Kidney tubule cell (primary cell): ENCODE measurements at places on chromosomes 1 and 21.

DNA sequence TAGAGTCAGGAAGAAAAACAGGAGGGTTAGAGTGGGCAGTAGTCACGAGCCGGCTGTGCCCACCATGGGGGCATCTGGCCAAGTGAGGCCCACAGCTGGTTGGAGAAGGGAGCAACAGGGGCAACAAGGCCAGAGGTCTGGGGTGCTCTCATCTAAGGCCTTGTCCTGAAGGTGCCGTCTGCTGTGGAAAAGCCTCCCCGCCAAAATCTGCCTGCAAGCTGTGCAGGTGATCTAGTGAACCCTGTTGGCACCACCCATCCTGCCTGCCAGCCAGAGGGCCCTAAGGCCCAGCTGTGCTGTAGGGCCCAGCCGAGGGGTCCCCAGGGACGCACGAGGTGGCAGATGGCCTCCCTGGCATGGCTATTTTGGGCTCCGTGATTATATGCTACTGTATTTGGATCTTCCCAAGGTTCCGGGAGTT lies 51.3 kb downstream of the LGR6 start:
- no peak for DNase-seq

GRCh38 chr1:33045246-33045645 lies 8.6 kb upstream of the AK2 start:
- no peak for DNase-seq

DNA sequence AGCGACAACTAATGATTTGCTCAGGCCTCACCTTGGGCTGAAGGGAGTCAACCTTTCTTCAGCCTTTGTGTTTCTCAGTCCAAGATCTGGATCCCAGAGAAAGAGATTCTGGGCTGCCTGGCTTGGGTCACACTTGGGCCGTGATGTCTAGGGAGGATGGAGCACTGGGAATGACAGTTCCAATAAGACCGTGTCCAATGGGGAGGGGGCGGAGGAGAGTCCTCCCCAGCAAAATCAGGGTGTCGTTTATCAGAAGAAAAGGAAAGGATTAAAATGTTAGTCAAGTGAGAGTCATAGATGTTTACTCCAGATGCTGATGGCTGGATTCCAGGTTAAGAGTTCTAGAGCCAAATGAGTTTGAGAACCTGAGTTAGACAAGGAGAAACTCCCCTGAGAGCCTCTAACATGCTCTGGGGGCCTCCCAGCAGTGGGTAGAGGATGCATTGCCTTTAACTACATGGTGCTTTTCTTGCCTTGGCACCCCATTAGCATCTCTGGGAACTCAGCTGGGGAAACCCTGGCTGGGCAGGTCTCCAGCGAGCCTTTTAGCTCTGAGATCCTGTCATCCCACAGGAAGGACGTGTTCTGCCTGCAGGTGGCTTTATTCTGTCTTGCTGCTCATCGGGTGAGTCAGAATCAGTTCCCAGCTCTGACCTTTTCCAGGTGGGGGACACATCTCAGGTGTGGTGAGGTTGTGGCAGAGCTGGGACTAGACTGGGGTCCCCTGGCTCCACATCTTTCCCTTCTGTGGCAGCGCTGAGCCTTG lies 22.2 kb downstream of the NIPAL3 start:
- DNase-seq = no peak

- DNase-seq = no peak
Measured at GRCh38 chr1:34755961-34756360, 1.1 kb downstream of the GJB5 start.

DNA sequence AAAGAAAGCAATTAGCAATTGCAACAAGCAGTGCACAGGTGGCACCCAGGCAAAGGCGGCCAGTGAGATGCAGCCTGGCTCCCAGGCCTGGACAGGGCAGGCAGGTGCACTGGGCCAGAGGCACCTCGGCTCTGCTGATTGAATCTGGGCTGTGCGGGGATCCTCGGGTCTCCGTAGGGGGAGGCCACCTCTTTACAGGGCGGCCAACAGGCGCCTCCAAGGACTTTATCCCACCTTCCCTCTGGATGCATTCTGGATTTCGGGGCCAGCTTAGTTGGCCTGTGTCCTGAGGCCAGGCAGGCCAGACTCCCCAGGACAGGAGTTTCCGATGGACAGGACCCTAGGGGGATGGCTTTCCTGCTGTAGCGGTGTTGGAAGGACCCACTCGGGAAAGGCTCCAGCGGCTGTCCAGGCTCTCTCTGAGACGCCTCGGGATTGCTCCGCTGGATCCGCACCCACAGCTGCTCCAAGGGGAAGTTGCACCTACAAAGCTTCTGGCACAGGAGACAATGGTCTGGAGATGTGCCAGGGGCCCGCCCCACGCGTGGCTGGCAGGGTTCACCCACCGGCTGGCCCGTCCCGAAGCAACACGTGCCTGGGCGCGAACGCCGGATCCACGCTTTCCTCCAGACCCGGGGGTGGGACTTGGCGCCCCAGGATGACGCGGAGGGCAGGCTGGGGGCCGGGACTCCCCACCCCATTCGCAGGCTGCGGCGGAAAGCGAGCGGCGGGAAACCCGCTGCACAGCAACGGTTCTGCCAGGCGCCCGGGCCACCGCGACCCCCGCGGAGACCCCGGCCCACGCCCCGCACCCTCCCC lies 810 bp downstream of the SLC19A1 start:
- peak; percentile 67 for DNase-seq

DNA sequence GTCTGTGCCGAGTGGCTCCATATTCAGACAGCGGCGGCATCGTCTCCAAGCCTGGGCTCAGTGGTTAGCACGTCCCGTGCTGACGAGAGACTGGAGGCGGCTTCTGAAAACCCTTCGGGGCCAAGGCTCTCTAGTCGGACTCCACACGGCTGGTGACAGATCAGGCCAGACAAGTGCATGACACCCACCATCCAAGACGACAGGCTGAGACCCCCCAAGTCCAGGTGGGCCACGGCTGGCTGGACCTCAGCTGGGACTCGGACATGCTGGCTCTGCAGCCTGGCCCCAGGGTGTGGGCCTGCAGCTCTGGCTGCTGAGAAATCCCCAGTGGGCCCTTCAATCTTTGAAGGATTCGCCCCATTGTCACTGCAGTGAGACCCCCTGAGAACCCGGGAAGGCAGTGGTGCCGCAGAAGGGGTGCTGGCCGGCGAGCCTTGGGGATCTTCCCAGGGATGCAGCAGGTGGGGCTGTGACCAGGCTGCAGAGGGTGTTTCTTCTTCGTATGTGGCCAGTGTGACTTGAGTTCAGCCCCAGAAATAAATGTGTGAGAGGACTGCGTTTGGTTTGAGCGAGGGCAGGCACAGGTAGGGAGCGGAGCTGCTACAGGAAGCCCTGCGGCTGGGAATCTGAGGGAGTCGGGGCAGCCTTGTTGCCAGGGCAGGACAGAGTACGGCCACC lies 15.9 kb upstream of the SLC19A1 start:
- DNase-seq = no peak

DNA sequence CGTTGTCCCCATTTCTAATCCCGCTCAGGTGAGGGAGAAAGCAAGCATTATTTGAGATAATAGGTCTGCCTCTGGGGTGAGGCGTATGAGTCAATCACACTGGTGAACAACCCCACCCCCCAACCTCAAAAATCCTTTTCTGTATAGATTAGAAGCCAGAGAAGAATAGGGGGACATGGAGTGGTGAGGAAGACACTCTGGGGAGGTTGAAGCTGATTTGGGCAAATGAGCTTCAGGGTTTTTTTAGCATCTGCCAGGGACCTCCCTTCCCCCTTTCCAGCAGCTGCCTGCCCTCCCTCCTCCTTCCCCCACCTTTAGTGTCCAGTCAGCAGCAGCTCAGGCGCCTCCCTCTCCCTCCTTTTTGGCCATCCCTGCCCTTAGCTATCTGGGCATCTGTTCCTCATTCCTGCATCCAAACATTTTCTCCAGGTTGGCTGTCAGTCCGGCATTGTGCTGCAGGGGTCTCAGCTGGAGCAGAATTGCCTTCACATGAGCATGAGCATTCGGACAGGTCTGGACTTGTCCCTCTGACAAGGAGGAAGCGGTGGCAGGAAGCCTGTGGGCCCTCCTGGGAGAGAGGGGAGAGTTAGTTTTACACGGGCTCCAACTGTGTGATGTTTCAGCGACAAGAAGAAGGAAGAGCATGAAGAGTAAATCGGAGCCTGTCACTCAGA lies 30.8 kb upstream of the PTGFRN start:
- peak; percentile 61 for DNase-seq

GRCh38 chr1:150210091-150210490 lies 25.8 kb downstream of the ANP32E start:
- DNase-seq = no peak

DNA sequence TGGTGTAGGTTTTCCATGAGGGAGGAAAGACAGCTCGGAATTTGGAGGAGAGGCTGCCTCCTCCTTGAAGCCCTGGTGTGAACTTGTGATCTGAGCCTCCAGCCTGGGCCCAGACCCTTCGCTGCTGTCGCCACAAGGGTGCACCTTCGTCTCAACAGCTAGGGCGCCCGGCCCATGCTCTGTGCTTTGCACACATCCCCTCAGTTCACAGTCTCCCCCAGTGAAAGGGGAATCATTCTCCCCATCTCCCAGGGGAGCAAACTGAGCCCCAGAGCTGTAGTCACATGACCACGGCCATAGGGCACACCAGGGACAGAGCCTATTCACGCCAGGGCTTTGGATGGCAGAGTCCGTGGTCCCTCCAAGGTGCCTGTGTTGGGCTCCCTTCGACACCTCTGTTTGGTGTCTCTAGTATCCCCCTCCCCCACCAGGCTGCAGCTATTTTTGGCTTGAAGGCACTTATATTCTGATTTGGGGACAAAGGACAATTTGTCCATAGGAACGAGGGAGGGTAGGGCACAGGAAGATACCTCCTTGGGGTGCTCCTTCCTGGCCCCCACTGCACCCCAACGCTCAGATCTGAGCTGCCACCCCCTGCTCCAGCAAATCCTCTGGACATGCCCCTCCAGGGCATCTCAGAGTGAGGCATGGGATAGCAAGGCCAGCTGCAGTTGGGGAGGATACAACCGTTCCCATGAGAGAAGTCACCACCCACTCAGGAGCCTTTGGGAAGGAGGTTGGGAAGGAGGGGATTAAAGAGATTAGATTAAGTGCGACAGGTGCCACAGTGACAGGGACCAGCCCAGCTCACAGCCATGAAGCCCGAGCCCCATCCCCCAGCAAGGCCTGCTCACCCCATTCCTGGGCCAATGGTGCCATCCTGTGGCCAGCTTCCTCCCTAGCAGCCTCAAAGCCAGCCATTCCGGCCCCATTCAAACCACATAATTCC lies 15.7 kb downstream of the MATN1 start:
- DNase-seq = peak; percentile 67

- DNase-seq = no peak
Measured at GRCh38 chr1:14541348-14541747, 57.1 kb upstream of the KAZN start.

DNA sequence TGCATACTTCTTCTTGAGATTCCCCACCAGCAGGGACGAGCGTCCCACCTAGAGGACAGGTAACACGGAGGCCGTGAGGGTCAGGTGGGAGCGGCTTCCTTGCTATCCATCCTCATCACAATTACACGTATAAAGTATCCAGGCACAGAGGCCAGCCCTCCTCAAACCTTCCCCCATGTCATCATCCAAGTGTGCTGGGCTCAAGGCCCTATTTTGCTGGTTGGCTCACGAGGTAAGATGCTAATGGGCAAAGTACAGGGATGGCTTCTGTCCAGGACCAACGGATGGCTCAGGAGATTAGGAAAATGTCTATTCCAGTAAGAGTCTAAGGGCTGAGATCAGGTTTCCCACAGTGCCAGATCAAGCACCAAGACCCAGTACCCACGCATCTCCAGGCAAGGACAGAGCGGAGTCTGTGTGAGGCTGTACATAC lies 11.5 kb upstream of the A3GALT2 start:
- DNase-seq = no peak

- DNase-seq = no peak
Measured at GRCh38 chr1:234316937-234317336, 56.3 kb upstream of the COA6 start.

GRCh38 chr1:213969958-213970555 lies 17.7 kb upstream of the PROX1 start:
- no peak for DNase-seq
